ENCODE measurements at places on chromosomes 12 and 14. TPM values are rescaled to one million over a fixed set of nuclear protein-coding genes. Genes with fewer than 3 reads are reported as not detected.
A peak's percentile ranks its signal among the peaks of the same experiment; 100 is the strongest.

NPFF gene
- not detected for total RNA-seq

ASCL4 gene
- total RNA-seq: not detected

KRT2 gene
- 0.20 TPM for total RNA-seq

FOXN4 gene
- total RNA-seq: 0.46 TPM

SLC4A8 gene
- total RNA-seq: 5.8 TPM

TAS2R9 gene
- total RNA-seq: 1.3 TPM

GALNT8 gene
- total RNA-seq: 0.36 TPM

PPP1R1A gene
- total RNA-seq: 14.1 TPM

RFC5 gene
- total RNA-seq: 15.7 TPM

DNA sequence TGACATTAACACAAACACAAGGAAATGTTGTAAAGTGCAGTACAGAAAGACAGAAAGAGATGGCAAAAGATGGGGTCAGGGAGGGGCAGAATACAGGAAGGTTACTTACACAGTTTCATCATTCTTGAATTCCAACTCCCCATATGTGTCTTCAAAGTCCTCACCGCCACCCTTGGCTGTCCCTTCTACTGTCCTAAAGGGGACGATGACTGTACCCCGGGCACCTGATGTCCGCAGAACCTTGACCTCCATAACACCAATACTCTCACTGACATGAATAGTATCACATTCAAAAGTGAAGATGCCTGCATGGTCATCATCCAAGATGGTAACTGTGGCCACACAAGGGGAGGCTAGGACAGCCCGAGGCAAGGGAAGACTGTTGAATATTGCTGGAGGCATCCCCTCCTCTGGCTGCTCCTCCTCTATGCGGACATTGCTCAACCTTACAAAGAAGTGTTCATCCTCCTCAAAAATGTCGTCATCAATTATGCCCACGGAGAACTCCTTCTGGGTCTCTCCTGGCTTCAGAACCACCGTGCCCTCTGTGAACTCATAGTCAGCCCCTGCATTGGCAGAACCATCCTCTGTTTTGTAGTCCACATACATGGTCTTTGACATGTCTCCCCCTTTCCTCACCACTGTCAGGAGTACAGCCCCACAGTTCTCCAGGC is 22.1 kb downstream of the SLC8A3 start:
- no peak for ATAC-seq

GRCh38 chr12:94175763-94176668 is 27.6 kb downstream of the PLXNC1 start:
- peak; percentile 41 for ATAC-seq

DNA sequence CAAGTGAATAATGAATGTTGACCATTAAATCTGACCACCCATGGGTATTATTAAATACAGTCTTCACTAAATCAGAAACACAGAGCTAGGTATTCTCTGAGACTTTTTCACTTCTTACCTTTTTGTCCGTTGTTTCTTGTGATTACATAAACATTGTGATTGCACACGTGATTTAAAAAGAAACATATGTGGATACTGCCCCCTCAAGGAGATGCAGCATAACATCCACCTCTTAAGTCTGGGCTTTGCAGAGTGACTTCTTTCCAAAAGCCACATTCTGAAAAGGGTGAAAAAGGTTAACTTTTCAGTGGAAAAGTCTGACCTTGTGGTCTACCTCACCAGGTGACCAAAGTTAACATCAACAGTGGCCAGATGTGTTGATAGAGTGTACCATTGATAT is 185.5 kb upstream of the FAR2 start:
- ATAC-seq: no peak

DNA sequence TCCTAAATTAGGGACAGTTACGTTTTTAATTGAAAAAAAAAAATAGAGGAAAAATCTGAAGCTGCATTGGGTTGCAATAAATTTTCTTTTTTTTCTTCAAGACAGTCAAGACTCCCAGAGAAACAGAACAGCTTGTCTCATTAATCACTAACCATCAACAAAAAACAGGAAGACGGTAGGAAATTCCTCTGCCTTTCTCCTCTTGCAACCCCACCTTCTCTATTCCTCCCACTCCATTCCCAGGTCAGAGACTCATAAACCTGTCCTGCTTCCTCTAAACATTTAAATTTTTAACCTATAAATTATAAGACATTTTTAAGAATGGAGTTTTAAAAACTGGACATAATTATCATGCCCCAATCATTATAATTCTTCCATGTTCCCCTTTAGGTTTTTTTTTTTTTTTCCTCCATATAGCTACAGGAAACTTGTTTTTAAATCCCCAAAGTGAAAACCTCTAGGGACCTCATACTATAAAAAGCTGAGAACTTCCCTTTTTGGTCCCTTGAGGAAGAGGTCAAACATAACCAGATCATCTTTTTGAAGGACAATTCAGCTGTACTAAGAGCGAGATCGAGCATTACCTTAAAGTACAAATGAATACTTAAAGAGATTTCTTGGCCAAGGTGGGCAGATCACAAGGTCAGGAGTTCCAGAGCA is 36.0 kb downstream of the CPM start:
- no peak for ATAC-seq

GRCh38 chr14:24674204-24674970 is 40.4 kb upstream of the GZMB start:
- ATAC-seq: no peak

DNA sequence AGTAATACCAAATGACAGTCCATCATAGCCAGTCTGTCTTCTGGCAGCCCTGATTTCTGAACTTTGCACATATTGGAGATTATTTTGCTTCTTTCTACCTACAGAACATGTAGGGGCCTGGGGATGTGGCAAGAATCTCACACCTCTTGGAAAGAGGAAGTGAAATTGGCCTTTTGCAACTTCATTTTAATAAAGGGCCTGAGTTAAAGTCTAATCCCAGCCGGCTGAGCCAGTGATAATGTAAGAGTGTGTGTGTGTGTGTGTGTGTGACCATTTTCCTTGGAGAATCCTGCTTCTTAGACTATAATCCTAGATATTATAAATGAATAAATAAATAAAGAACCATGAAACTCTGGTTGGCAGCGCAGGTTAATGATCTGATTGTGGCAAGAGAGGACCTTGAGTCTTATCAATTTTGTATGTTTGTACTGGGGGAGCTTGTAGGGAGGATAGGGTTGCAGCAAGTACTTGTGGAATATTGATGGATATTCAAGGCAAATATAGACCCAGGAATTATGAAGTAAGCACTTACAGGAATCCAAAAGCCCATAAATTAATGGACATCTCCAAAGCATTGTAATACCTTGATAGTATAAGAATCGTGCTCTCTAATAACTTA is 233.2 kb upstream of the AMIGO2 start:
- no peak for ATAC-seq

DNA sequence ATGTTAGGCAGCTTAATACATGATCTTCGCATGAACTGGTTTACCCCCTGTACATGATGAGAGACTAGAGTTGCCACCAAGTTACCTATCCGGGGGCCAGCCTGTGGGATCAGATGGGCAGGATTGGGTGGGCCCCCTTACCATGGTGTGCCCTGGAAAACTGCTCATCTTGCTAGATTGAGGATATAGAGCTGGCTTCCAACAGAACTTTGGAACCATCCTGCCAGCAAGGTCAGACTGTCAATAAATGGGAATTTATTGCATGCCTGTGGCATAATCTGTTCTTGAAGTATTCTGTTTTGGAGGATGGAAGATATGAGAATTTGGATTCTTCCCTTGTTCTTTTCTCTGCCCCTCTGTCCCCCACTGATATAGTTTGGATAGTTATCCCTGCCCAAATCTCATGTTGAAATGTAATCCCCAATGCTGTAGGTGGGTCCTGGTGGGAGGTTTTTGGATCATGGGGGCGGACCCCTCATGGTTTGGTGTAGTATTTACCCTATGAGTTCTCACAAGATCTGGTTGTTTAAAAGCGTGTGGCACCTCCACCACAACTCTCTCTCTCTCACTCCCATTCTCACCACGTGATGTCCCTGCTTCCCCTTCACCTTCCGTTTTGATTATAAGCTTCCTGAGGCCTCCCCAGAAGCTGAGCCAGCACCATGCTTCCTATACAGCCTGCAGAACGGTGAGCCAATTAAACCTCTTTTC is 3.7 kb upstream of the TM9SF1 start:
- ATAC-seq: no peak

DNA sequence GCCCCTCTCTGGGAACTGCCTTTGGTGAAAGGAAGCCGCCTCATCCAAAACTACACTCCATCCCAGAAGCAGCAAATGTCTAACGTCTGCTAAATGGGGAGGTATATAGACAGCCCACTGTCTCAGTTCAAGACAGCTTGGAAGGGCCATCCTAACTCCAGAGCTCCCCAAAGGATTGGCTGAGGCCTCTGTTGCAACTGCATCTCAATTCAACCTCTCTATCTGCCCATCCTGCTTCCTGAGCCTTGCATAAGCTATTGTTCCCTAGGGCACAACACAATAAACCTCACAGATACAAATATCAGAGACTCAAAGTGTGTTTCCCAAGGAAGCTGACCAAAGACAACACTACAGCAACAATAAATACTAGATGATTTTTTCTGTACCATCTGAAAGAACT is 495.2 kb upstream of the SOX5 start:
- ATAC-seq: no peak

GRCh38 chr14:66403183-66403582 is 83.0 kb upstream of the CCDC196 start:
- peak; percentile 85 for ATAC-seq

- no peak for ATAC-seq
Measured at GRCh38 chr12:117835156-117835555, 133.6 kb downstream of the KSR2 start.

- no peak for ATAC-seq
Measured at GRCh38 chr14:64265222-64265621, 28.9 kb downstream of the ESR2 start.

DNA sequence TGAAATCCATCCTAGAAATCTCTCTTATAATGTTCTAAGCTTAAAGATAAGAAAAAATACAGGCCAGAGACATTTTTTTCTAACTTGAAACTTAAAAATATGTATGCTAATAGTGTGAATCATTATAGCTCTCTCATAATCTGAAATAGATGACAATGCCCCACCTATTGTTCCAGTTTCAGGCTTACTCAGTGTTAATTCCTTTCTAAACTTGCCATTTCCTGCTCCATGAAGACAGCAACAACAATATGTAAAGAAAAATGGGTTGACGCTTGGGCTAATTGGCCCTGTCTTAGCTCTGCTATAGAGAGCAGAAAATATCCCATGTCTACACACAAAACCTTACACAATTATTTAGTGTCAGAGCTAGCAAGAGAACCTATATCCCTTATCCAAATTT is 37.1 kb downstream of the LMO3 start:
- ATAC-seq: no peak

GRCh38 chr14:104334424-104335161 is 196.2 kb downstream of the KIF26A start:
- no peak for ATAC-seq
